CD4-positive, alpha-beta T cell treated with Interleukin-12 subunit alpha and Interleukin-12 subunit beta, for 1 hour (primary cell): ENCODE measurements at places on chromosomes 2 and 18.
A peak's percentile ranks its signal among the peaks of the same experiment; 100 is the strongest.

GRCh38 chr18:36394486-36394885 lies 97.0 kb downstream of the FHOD3 start:
- DNase-seq: no peak

DNA sequence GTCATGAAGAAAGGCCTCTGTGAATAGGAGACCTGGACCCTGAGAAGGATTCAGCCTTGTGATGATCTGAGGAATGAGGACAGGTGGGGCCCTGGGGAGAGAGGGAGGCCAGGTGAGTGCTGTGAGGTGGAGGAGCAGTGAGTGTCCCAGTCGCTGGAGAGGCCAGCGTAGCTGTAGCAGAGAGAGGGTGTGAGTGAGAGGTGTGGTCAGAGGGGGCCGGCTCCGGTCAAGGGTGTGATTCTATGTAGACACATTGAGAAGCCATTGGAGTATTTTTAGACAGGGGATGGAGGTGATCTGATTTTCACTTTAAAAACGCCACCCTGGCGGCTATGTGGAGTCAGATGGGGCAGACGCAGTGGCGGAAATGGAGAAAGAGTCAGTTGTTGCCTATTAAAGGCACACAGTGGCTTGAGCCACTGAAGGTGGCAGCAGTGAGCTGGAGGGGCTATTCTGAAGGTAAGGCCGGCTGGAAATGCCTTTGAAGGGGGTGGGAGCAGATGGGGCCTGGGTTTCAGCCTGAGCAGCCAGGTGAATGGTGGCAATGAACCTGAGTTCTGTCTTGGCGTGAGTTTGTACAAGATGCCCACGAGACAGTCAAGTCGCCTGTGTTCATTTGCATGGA lies 55.6 kb downstream of the GREB1 start:
- no peak for DNase-seq

- DNase-seq: no peak
Observed at GRCh38 chr18:51400721-51401120, 203.2 kb upstream of the MEX3C start.

DNA sequence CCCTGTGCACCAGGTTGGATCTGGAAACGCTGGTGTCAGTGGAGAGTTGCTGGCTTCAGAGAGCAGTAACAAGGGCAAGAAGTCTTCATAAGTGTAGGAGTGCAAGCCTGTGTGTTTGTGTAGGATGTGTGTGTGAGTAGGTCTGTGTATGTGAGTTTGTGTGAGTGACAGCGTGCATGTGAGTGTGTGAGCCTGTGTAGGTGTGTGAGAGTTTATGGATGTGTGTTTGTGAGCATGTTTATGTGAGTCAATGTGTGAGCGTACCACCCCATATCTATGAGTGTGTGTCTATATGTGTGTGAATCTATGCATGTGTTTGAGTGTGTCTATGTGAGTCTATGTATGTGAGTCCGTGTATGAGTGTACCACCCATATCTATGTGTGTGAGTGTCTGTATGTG lies 86.5 kb upstream of the ATG16L1 start:
- DNase-seq: no peak

DNA sequence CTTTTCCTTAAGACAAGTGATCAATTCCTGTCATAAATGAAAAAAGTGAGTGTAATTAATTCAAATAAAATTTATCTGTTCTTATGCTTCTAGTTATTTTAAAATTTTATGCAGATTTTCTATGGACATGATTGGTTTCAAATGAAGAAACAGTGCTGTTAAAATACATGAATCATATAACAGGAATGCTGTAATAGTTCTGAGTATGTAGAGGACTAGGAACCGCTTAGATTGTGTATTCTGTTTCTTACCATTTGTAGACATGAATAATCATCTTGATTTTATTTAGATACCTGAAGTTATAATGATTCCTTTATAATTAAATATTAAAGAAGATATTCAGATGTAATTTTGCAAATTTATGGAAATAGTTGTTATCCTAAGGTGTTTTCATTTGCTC lies 3.5 kb downstream of the ACTR2 start:
- no peak for DNase-seq

DNA sequence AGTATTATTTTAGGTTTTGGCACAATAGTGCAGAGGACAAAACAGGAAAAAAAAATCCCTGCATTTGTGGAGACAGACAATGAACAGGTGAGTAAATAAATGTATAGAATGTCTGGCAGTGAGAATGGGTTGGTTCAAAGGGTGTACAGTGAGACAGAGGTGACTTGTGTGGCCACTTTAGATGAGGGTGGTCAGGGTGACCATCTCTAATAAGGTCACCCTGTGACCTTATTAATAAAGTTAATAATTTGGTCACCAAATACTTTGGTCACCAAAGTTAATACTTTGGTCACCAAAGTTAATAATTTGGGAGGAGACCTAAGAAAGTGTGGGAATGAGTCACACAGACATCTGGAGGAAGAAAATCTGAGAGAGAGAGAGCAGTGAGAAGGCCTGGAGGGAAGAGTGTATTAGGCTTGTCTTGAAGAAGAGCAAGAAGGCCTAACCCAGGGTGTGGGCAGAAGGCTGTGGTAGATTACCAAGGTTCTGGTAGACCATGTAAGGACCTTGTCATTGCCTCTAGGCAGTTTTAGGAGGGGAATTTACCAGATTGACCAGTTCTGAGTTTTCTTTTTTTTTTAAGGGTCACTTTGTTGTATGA lies 1368.4 kb upstream of the CELF4 start:
- DNase-seq: no peak

- no peak for DNase-seq
Observed at GRCh38 chr2:130377491-130377890, 21.6 kb downstream of the PTPN18 start.

- no peak for DNase-seq
Observed at GRCh38 chr2:128452536-128453530, 134.2 kb upstream of the HS6ST1 start.

GRCh38 chr2:119028327-119029174 lies 86.6 kb downstream of the MARCO start:
- DNase-seq: no peak

- no peak for DNase-seq
Observed at GRCh38 chr2:16148632-16149348, 208.4 kb downstream of the MYCN start.

- DNase-seq: no peak
Observed at GRCh38 chr2:240629619-240629967, 4.3 kb downstream of the GPR35 start.

- DNase-seq: no peak
Observed at GRCh38 chr18:24660956-24661355, 200.5 kb downstream of the HRH4 start.

DNA sequence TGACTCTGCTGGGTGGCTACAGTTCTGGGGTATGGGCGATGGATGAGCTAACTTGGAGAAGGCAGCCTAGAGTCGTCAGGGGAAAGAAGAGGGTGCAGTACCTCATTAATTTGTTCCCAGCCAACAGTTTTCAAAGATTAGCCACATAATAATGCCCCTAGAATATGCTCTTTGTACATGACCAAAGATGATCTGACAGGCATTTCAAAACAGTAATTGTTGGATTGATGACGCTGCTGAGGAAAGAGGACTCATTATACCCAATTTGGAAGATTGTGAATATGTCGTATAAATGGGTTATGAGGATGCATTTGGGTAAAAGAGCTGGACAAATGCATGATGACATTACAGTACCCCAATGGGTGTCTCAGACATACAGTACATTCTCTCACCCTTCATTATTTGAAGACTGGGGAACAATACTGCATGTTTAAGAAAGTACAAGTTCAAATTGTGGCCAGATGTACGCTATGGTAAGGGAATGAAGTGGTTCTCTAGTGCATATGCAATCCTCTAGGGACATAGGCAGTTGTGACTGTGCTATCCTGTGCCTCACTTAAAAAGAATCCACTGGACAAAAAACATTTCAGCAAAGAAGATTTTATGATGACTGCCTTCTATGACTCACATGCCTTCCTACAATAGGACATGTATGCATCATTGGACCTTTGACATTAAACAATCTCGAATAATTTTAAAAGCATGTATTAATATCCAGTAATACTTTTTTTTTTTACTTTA lies 233.2 kb downstream of the CNTNAP5 start:
- DNase-seq: no peak

DNA sequence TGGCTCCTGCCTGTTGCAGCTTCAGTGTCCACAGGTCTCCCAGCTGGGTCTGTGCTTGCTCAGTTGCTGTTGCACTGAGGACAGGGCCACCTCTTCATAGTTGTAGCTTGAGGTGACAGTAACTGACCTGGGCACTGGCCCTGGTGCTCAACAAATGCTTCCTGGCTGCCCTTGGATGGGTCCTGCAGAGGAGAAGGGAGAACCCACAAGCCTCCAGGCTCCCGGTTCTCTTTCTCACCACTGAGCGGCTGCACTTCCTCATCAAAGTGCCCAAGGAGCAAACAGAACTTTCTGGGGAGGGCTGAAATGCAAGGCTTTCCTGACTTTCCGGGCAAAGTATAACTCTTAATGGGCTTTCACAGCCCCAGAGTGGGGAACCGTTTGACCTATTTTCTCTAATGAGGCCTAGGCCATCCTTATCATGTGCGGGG lies 38.7 kb downstream of the LCT start:
- no peak for DNase-seq

- DNase-seq: no peak
Observed at GRCh38 chr2:149994057-149994728, 406.6 kb upstream of the MMADHC start.

- no peak for DNase-seq
Observed at GRCh38 chr2:171393487-171393886, 40.3 kb downstream of the METTL8 start.

DNA sequence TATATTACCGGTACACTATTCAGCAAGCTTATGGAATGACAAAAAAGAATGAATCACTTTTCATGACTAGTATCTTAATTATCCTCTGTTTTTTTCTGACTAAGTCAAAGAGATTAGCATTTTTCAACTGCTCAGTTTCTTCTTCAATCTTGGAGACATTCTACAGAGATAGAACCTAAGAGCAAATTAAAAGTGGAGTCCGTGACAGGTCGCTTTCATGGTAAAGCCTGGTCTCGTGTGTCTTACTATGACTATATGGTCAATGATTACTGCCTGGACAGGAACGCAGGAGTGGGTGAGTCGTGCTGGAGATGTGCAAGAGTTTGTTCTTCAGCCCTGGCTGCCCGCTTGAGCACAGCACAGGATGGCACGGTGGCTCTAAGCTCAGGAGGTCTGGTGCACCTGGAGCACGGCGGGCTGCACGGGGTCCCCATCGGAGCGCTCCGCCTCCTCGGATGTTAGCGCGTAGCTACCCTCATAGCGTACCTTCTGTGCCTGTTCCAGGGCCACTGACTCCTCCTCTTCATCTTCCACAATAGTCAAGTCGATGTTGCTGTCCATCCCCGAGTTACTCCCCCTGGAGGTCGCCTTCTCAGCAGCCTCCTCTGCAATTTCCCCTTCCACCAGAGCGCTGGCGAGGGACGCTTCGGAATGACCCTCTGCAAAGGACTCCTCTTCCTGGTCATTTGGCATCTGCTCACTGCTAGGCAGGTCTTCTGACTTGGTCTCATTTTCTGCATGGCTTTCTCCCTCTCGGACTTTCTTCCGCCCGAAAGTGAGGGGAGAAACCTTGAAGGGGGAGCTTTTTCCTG lies 11.1 kb downstream of the CAVIN2 start:
- DNase-seq: no peak

DNA sequence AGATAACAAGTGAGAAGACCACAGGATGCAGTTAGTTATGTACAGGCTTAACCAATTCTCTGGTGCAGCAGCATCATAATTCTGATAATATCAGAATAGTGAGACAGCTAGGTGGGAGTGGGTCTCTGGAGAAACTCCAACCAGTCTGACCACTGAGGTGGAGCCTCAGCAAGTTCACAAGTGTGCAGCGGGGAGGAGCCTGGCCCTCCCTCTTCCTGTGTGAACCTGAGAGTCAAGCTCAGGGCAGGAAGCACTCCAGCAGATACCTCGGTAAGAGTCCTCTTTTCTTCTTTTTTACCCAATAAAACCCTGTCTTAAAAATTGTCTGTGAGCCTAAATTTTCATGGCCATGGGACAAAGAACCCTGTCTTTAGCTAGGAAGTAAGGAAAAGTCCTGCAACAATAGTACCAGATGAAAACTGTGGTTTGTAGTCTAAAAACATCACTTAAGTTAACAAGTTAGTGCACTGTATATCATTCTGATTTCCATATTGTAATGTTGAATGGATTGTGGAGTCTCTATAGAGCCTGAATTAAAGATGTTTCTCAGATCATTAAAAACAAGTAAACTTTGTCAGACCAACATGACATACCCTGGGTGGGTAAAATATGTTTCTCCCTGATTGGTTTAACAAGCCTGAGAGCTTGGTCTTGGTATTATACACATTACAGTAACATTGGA lies 370.8 kb downstream of the TMEM182 start:
- no peak for DNase-seq

DNA sequence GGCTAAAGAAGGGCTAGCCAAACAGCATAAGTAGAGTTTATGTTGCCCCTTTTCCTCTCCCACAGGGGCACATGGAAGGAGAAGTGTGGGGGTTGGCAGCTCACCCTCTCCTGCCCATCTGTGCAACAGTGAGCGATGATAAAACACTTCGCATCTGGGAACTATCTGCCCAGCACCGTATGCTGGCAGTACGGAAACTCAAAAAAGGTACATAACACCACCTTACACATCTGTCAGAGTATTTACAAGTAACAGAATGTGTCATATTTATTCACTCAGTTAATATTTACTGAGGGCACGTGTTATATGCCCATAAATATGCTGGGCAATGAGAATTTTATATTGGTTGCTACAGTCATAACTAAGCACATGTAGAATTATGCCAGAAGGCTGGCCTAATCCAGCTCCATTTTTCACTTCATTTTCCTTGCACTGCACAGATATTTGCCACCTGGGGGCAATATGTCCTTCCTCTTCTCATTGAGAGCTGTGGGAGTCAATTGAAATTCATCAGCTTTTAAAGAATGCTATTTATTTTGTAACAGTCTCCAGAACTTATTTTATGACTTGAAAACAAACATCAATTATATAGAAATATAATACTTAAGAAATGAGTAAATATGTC lies 150.6 kb downstream of the RTN4 start:
- peak; percentile 33 for DNase-seq

- no peak for DNase-seq
Observed at GRCh38 chr2:14235667-14236066, 396.9 kb upstream of the LRATD1 start.

- no peak for DNase-seq
Observed at GRCh38 chr2:41321351-41321750, 726.5 kb upstream of the PKDCC start.

DNA sequence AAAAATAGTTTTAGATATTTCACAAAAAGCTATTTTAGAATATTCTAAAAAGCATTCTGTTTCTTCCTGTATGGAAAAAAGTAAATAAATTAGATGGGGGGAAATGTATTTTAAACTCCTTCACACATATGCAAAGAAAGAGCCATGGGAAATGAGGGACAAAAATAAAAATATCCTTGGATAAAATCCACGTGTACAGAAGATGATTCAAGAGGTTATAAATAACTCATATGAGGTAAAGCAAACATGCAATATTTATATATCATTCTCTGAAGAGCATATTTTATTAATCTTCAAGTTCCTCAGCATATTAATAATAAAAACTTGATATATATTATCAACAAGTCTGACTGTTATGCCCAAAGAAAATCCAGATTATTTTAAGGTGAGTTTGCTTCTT lies 8.8 kb upstream of the GFPT1 start:
- DNase-seq: no peak

GRCh38 chr18:8435376-8435775 lies 173.9 kb upstream of the RAB12 start:
- no peak for DNase-seq
